Keratinocyte (primary cell): ENCODE measurements at places on chromosomes 16 and 17. TPM values are rescaled to one million over a fixed set of nuclear protein-coding genes. Genes with fewer than 3 reads are reported as not detected.

DNA sequence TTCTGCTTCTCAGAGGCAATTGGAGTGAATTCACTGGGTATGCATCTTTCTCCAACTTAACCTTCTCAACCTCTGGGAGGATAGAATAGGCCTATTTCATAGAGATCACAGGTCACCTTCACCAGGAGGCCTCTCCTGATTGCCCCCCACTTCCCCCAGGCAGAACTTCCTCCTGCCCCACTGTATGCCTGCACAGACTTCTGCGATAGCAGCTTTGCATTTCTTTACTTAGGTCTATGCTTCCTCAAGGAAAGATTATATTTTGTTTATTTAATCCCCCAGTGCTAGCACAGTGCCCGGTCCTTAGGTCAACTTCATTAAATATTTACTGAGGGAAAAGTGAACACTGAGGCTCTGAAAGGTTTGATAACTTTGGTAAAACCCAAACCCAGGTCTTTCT, 19.9 kb downstream of the MYO18A start:
- DNase-seq, result no peak

GRCh38 chr16:59697236-59697635, 963.1 kb upstream of the GOT2 start:
- DNase-seq, result no peak

DNA sequence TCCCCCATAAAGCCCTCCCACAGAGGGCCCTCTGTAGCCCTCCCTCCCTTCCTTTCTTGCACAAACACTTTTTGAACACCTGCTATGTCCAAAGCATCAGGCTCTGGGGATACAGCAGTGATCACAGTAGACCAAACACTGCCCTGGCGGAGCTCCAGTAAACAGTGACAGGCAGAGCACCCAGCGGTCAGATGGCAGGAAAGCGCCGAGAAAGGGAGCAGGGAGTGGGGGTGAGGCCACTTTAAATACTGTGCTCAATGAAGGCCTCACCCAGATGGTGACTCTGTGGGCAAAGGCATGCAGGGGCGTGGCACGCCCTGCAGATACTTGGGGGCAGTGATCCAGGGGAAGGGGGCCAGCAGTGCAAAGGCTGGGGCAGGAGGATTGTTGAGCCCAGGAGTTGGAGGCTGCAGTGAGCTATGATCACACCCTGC, 7.6 kb downstream of the PRR29 start:
- DNase-seq, result no peak

GRCh38 chr17:8408371-8408770, 10.7 kb upstream of the RNF222 start:
- no peak for DNase-seq

- no peak for DNase-seq
Measured at GRCh38 chr16:86791287-86792035, 213.1 kb downstream of the FOXL1 start.

Gene LAT
- 1.2 to 3.0 TPM (median 1.2 TPM) in 3 replicates for polyA plus RNA-seq

DNA sequence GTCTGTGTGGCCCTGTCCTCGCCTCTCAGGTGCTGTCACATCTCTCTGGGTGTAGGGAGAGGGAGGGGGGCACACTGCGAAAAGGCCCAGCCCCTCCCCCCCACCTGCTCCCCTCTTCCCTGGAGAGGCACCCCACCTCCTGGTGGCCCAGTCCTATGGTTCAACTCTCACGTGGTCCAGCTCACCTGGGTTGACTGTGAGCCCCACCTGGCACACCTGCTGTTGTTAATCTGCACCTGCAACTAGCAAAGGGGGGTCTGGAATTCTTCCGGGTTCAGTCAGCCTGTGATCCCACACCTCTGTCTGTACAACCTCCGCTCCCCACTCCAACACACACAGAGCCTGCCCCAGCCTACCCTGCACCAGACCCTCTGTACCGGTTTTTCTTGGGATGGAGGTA, 2.0 kb upstream of the SYNGR2 start:
- no peak for DNase-seq

- no peak for DNase-seq
Measured at GRCh38 chr17:42891539-42892152, 9.0 kb upstream of the G6PC1 start.

GRCh38 chr16:11109566-11109965, 146.4 kb downstream of the SOCS1 start:
- DNase-seq, result no peak

Gene RAMP2
- 0.19 TPM in 1 of 3 replicates, not detected in the others for polyA plus RNA-seq

Gene TLCD1
- polyA plus RNA-seq, result 12.0 to 14.7 TPM (median 14.0 TPM) in 3 replicates

GRCh38 chr17:73667181-73667959, 23.1 kb upstream of the SDK2 start:
- DNase-seq, result no peak

DNA sequence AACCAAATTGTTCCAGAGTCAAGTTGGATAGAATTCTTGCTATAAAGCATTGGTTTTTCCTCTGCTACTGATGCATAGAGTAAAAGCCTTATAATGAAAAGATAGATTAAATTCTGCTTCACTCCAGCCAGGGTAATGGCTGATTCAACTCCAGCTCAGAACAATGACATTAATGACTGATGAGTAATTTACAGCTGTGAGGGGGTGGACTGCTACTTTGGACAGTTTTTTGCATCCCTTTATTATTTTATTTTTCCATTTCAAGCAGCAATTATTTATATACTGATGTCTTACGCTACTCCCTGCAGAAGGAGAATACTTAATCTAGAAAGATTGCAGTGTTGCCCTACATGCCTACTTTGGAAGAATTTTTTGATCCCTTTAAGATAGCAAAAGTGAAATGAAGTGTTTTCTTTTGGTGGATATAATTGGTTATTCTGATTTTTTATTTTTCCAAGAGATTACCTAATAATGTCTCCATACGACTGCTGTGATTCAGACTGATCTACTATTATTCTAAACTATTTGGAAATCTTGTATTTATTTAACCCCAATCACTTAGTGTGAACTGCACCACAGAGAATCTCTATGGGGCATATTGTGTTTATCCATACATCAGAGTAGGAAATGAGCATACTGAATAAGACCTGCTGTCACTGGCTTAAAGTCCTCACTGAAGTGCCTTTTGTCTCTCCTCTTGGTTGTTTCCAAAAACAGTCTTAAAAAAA, 149.5 kb downstream of the TRIM37 start:
- no peak for DNase-seq

Gene ACSM2A
- not detected in 3 replicates for polyA plus RNA-seq

DNA sequence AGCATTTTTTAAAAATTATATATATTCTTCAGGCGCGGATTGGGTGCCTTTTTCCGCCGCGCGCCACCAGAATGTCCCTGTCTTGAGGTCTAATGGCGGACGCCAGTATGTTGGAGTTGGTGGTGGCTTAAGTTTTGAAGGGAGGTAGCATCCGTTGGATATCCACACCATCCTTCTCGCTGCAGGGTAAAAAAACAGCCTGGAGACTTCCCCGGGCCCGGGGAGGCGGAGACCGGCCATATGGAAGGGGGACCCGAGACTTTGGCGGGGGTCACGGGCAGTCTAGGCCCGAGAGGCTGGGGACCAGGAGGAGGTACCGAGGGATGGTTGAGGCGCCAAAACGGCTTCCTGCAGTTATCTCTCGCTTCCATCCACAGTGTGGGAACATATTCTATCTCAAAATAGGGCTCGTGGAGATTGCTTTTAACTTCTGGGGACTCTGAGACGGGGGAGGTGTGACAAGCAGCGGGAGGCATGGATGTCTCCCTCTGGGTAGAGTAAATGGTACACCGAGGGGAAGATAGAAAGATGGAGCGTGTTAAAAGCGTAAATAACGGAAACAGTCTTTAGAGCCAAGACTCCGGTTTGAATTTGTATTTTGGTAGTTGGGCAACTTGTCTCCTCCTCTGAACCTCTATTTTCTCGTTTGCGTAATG, at the start of gene SF3B3:
Gene SF3B3, plus strand, starts transcription at position 74 of the 656 bp plus-strand sequence. CDS start 2,841 bp downstream, outside the sequence.
- DNase-seq, result no peak

DNA sequence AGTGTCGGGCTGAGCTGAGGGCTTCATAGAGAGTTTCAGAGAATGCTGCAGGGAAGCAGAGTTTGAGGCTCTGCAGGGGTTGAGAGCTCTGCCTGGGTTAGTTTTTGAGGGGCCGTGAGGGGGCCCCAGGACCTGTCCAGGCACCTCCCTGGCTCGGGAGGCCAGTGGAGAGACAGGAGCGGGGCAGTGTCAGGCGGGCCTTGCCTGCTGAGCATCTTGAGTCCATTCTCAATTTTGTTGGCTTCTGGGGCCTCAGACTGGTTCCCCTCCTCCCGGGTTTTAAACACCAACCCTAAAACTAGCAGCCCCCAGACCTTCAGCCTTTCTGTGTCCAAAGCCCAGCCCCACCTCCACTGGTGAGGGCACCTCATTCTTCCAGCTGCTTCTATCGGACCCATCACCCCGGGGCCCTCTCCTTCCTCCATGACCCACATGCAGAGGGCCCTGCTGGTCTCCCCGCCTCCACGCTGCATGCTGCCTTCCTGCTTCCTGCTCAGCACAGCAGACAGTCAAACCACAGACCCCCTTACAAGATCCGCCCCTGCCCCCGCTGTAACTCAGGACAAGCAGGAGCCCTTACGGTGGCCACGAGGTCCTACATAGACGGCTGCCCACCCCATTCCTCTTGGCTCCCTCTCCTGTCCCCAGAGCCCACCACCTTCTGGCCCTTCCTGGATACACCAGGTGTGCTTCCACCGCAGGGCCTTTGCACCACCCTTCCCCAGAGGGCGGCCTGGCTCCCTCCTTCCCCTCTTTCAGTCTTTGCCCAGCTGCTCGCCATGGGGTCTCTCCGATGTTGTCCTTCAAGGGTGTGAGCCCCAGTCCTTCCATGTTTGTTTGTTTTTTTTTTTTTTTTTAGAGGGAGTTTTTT, 3.8 kb downstream of the RNF213 start:
- DNase-seq, result no peak

DNA sequence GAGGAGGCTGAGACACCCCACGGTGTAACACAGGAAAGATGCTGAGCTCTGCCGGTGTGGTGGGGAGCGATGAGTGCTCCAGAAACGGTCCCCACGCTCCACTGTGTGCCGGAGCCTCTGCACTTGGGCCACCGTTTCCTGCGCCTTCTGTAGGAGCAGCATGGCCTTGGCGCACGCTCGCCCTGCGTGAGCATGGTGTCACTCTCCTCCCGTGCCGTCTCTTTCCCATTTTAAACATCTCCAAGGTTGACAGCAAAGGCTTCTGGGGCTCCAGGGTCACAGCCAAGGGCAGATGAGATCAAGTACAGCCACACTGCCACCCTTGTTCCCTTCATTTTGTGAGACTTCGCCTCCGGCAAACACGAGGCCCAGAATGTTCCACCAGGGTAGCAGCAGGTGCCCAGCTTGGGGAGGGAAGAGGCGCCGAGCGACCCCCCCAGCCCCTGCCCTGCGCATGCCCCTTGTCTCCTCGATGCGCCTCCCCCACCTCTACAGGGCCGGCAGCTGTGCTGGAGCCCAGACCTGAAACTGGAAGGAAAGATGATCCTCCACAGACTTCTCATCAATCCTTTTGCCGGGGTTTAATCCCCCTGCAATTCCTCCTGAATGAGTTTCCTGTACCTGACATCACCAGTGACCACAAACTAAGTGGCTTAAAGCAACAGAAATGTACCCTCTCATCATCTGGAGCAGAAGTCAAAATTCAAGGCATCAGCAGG, 19.9 kb upstream of the OSGIN1 start:
- DNase-seq, result no peak

Gene MYL4
- not detected in 3 replicates for polyA plus RNA-seq

Gene SPNS2
- polyA plus RNA-seq, result 0.04 to 0.33 TPM (median 0.10 TPM) in 3 replicates

GRCh38 chr17:19904924-19905323, 37.2 kb upstream of the ULK2 start:
- no peak for DNase-seq

GRCh38 chr17:72226322-72226721, 105.5 kb downstream of the SOX9 start:
- DNase-seq, result no peak

- DNase-seq, result no peak
Measured at GRCh38 chr16:78675951-78676792, 576.7 kb downstream of the WWOX start.

Gene SLFN5
- 51.4 to 101 TPM (median 79.9 TPM) in 3 replicates for polyA plus RNA-seq

Gene HSDL1
- polyA plus RNA-seq, result 13.3 to 18.1 TPM (median 14.9 TPM) in 3 replicates

DNA sequence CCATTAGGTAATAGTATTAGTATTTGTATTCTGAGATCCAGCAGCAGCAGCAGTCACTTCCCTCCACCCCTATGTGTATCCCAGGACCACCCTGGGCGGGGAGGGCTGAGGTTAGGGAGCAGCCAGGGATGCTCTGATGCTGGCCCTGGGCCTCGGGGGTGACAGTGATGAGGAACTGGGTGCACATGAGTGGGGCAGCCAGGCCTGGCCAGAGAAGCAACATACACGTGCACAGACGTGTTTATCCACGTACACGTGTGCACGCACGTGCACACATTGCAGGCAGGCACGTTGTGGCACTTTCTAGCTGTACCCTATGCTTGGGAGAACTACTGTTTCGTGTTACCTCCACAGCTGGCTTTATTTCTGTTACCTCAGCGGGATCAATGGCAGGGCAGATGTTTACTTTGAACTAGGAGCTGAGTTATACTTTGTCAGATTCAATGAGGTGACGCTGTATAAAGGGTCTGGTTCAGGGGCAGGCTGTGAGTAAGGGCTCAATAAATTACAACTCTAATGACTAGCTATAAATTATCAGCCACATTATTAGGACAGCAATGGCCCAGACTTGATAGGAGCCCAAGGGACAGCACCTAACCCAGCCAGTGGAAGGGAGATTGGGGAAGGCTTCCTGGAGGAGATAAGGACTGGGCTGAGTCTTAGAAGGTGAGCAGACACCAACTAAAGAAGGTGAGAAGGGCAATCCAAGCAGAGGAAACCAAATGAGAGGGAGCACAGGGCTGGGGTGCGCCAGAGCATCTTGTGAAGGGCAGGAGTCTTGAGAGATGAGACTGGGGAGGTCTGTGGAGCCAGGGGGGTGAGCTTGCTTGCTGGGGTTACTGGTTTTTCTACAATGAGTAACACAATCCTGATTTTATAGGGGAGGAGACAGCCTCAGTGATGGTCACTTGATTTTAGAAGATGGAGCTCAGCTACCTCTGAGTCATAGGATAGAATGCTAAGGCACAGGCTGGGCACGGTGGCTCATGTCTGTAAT, 22.4 kb upstream of the CA4 start:
- DNase-seq, result no peak

DNA sequence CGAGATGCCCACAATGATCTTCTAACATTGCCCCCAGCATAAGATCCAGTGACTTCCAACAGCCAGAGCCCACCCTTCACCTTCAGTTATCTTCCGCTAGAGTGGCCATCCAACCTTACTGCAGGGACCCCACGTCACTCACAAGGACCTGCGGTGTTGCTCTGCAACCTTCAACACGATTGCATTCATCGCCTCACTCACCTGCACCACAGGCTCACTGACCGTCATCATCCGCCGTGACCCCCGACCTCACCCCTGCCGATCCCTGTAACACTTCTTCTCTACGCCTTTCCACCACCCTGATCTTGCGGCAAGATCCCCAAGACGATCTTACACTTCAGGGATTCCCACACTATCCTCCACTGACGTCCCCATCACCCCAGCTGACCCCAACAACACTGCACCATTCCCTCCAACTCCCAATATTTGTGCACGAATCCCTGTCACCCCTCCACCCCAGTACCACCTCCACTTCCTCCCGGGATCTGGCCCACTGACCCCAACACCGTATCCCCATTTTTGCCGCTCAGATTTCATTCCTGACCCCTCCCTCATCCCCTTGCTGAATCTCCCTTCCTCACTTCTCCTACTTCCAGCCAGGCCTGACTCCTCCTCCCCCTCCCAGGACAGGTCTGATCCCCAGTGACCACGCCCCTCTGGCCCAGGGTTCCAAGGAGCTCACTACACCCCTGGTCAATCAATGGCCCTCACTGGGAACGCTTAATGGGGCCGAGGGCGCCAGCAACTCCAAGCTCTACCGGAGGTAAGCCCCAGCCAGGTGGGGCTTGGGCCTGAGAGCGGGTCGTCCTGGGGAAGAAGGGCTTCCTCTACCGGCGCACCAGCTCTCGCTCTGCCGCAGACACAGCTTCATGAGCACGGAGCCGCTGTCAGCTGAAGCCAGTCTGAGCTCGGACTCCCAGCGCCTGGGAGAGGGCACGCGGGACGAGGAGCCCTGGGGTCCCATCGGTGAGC, 7.6 kb downstream of the RUNDC3A start:
- DNase-seq, result no peak
